ENCODE measurements at places on chromosomes 1 and 21.

- no peak for DNase-seq
Measured at GRCh38 chr21:37243961-37244360, 23.2 kb downstream of the VPS26C start.

DNA sequence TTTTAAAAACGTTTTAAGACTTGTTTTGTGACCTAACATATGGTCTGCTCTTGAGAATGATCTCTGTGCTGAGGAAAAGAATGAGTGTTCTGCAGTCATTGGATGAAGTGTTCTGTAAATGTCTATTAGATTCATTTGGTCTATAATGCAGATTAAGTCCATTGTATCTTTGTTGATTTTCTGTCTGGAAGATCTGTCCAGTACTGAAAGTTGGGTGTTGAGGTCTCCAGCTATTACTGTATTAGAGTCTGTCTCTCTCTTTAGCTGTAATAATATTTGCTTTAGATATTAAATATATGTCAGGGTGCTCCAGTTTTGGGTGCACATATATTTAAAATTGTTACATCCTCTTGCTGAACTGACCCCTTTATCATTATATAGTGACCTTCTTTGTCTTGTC lies 43.2 kb downstream of the CELF3 start:
- no peak for DNase-seq

- DNase-seq, result no peak
Measured at GRCh38 chr1:84585803-84586202, 11.6 kb upstream of the CTBS start.

DNA sequence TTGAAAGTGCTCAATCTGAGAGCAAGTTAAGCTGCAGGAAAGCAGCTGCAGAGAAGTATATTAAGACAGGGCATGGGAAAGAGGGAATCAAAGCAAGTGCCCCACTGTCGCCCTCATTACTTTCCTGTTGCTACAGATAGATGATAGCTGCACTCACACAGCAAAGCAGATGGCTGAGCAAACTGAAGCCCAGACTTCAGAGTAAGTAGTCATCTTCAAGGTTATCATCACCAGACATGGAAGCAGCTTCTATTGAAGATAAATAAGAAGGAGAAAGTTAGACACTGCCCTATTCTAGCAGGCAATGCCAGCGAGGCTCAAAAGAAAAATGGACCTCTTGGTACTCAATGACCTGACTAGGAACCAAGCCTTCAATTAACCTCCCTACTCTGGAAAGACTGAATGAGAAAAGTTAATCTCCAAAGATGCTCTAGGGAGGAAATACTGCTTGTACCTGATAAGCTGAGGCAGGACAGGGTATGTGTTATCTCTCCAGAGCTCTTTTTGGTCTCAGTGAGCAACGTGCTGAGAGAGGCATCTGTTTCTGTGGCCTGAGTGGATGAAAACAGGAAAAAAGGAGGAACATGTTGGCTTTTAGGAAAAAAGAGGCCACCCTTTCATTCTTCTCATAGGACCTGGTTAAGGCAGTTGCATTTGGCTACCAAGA lies 11.1 kb upstream of the MRPL9 start:
- DNase-seq, result no peak

DNA sequence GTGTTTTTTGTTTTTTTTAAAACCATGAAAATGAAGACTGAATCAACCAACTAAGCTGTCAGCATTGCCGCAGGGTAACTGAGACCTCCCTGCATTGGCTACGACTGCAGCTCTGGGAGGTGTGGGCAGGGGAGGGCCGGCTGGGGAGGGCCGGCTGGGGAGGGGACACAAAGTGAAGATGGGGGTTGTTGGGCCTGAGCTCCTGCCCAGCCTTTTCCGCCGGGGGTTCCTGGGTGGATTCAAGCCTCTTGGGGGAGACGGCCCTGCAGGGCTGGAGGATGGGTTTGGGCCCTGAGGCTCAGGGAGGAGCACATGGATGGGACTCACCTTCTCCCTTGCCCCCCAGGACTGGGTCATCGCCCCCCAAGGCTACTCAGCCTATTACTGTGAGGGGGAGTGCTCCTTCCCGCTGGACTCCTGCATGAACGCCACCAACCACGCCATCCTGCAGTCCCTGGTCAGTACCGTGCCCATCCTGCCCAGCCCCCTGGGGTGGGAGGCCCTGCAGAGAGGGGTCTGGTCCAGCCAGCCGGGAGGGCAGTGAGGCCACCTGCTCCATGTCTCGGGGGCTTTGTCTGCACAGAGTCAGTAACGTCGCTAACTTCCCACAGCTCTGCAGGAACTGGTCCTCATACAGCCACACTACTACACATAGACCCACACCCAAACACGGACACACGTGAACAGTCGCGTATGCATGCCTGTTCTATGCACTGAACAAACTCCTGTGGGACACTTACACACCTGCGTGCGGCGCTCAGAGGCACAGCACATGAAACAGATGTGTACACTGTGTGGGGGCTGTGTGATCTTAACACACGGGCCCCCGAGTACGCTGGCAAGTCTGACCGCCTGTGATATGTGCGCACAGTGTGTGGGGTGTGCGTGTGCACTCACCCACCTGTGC lies 31.5 kb downstream of the BMP8A start:
- DNase-seq, result no peak

GRCh38 chr1:12400027-12400693 lies 170.3 kb downstream of the VPS13D start:
- no peak for DNase-seq

DNA sequence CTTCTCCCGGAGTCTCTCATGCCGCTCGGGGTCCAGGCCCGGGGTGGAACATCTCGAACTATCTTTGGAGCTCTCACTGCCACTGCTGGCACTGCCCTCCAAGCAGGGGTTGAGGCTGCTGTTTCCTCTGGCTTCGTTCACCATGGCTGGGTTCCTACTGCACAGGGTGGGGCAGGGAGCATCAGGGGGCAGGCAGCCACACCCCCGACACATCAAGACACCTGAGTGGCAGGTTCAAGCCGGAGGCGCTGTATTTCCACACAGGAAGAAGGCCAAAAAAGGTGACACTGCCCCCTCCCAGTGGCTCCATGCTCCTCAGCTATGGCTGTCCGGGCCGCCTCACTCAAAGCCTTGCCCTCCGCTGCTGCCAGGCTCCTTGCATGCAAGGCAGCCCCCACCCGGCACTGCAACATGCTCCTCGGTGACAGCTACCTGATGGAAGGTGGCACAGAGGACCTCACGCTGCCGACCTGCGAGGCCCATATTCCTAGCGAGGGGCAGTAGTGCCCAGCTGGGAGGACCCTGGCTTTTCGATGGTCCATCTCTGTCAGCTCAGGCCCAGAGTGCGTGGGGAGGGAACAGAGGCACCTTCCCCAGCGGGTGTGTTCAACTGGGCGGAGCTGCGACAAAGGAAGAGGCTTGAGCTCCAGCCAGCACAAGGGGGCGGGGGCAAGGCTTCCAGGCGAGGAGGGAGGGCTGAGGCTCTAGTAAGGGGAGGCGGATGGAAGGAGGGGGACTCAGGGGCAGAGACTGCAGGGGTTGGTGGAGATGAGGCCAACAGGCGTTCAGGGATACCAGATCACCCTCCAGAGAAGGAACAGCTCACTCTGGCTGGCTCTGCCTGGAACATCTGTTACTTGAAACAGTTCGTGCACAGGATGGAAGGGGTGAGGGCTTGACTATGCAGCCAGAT lies 2.5 kb downstream of the MTHFR start:
- peak; percentile 38 for DNase-seq

- DNase-seq, result no peak
Measured at GRCh38 chr1:172251486-172251885, 169.0 kb upstream of the C1orf105 start.

GRCh38 chr1:63818567-63819325 lies 44.9 kb downstream of the ROR1 start:
- DNase-seq, result no peak

- DNase-seq, result no peak
Measured at GRCh38 chr1:47650205-47650604, 212.4 kb downstream of the FOXD2 start.

DNA sequence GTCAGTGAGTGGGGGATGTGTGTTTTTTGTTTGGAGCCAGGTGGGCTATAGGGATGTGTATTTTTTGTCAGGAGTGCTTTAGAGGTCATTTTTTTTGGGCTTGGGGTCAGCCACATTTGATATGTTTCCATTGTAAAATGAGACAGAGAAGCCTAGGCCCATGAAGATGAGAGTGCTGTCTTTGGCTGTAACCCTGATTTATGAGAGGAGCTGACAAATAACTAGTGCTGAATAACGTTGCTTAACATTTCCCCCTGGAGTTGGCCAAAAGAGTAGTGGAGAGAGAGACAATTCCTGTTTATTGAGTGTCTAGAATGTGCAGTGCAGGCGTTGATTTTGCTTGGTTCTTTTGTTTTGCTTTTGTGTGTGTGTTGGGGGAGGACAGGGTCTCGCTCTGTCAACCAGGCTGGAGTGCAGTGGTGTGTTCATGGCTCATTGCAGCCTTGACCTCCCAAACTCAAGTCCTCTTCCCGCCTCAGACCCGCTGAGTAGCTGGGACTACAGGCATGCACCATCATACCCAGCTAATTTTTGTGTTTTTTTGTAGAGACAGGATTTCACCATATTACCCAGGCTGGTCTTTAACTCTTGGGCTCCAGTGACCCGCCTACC lies 64.7 kb downstream of the S1PR1 start:
- no peak for DNase-seq

DNA sequence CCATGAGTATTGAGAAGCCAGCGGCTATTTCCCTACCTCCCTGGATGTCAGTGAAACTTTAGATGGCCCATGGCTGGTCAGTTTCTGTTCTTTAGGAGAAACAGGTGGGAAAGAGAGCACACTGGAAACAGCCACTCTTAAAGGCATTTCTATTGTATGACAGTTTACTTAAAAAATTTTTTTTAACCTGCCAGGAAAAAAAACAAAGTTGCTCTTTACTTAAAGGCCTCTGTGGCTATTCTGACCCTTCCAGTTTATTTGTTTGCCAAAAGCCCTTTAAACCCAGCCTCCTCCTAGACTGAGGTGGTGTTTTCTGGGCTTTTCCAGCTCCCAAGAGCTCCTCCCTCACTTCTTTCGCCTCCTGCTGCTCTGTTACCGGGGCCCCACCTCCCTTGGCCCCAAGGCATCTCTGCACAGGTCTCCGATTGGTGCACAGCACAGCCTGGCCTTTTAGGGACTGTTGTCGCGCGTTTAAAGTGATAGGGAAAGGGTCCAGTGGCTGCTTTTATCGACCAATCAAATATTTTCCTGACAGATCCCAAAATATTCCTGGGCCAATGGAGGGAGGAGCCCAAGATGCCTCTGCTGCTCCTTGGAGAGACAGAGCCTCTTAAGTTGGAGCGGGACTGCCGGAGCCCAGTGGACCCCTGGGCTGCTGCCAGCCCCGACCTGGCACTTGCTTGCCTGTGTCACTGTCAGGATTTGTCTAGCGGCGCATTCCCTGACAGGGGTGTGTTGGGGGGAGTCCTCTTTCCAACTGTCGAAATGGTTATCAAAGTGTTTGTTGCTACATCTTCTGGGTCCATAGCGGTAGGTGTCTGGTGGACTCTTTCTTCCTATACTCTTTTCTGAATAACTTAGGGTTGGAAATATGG lies at the start of gene SH3BGR:
TSS of gene SH3BGR (plus strand) at position 639 of the 875 bp plus-strand sequence. CDS start at position 766, 127 bp downstream.
- DNase-seq, result no peak

DNA sequence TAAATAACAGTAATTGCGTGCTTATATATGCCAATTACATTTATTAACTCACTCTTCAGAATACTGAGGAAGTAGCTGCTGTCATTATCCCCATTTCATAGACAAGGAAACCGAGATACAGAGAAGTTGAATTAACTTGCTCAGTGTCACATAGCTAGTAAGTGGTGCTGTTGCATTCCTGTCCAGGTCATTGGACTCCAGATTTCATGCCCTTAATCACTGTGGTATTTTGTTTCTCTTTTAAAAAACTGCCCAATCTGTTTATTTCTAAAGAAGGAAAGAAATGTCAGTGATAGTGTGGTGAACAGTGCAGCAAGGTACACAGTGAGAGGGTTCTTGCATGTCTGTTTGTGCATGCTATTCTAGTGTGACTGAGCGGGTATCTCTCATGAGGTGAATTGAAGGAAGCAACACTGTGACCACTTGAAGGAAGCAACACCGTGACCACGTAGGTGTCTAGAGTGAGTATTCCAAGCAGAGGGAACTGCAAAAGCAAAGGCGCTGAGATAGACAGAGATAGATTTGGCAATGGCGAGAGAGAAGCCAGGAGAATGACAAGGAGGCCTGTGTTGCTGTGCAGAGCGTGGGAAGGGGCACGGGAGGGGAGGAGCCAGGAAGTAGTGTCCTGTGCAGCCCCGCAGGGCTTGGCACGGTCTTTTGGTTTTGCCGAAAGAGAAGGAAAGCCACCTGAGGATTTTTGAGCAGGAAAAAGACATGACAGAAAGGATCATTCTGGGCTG lies 95.9 kb downstream of the CAMTA1 start:
- DNase-seq, result no peak

- no peak for DNase-seq
Measured at GRCh38 chr1:156838972-156839371, 19.9 kb downstream of the INSRR start.

GRCh38 chr1:20982316-20982715 lies 194.4 kb downstream of the EIF4G3 start:
- no peak for DNase-seq

DNA sequence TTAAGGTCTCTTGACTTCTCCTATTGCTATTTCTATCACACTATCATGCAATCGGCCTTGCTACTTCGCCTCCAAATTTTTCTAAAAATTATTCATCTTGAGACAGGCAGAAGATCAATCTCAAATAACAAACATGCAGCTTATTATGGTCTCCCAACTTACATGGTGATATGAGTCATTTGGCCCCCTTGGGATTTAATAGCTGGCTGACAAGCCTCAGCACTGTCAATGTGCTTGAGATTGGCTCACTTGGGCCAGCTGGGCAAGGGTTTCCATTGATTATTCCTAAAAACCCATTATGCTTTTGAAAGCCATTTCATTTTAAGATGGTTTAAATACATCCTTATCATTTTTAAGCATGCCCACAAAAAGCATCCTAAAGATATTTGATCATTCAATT lies 224.5 kb upstream of the NFIA start:
- DNase-seq, result no peak

DNA sequence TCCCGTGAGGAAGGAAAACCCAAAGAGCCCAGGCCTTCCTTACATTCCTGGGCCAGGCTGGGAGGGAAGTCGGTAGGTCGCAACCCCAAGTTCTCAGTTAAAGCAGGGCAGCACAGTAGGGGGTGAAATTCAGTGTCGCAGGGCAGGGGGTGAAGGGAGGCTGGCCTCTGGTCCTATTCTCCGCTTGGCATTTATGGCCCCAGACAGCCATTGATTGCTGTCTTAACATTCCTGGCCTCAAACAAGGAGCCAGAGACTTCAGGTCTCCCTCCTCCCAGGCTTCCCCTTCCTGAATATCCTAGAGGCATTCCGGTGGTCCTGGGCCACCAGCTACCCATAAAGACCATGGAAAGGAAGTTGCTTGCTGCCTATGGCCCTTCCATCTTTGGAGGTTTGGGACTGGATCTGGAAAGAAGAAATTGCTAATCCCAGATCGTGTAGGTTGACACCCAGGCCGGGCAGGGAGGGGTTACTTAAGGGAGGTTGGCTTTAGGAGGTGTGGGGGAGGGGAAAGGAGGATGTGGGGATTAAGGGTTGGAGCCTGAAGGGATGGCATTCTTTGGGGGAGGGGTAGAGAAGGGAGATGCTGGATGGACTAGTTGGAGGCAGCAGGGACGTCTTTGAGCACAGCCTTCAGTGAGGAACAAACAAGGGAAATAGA lies 1.7 kb downstream of the LIN28A start:
- DNase-seq, result no peak

GRCh38 chr1:147243841-147244240 lies 1.4 kb downstream of the CHD1L start:
- DNase-seq, result peak; percentile 70
